Testis (tissue), 5 donors: ENCODE measurements at places on chromosomes 7 and 10. TPM values are rescaled to one million over a fixed set of nuclear protein-coding genes. Genes with fewer than 3 reads are reported as not detected.

- no peak for DNase-seq
Observed at GRCh38 chr10:117143103-117143823, 5.2 kb upstream of the VAX1 start.

DNA sequence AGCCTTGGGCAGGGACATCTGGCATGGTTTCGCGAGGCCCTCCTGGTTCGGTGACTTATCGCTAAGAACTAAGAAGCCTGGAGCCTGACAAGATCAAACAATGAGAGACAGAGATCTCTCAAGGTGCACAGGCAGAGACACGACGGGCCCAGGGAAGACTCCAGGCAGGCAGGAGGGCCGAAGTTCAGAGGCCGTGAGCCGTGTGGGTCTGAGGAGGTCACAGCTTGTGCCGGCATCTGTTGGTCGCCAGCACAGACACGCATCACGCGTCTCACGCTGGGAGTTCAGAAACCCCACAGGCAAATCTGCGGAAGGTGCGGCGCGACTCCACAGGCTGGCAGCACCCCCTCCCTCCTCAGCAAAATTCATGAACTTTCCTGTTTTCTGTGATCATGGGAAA is 314.0 kb downstream of the DNAJB6 start:
- DNase-seq: no peak

GRCh38 chr7:15463801-15464666 is 97.8 kb downstream of the AGMO start:
- no peak for DNase-seq

DNA sequence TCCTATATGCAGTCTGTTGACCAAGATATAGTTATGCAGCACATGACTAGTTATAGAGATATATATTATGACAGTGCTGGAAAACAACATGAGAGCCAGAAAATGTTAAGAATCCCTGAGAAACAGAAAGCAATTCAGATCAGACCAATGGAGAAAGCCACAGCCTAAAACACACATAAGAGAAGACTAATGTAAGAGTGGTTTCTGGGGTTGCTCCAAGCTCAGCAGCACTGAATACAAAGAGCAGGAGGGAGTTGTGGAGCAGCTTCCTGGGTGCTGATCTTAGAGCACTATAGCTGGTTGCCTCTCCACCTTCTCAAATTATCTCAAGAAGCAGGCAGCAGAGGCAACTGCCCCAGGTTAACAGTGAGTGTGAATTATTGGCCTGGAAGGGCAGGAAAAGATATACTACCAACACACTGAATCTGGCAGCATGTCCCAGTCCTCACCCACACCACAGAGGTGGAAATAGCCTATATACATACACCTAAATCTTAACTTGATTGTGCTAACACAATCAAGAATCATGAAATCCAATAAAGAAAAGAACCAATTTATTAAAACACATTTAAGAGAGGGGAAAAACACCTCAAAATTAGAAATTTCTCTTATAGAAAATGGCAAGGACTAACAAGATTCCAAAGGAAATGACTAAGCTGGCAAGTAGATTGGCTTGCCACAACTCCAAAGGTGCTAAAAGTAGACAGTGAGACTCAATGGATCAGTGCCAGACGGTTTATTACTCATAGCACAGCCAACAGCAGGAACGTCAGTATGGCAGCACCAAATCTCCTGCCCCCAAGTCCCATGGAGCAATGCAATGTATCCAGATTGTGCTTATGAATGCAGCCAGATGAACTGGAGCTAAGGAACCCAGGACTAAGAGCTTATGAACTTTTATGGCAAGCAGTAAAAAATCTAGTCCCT is 5.1 kb downstream of the PTTG1IP2 start:
- DNase-seq: no peak

DNA sequence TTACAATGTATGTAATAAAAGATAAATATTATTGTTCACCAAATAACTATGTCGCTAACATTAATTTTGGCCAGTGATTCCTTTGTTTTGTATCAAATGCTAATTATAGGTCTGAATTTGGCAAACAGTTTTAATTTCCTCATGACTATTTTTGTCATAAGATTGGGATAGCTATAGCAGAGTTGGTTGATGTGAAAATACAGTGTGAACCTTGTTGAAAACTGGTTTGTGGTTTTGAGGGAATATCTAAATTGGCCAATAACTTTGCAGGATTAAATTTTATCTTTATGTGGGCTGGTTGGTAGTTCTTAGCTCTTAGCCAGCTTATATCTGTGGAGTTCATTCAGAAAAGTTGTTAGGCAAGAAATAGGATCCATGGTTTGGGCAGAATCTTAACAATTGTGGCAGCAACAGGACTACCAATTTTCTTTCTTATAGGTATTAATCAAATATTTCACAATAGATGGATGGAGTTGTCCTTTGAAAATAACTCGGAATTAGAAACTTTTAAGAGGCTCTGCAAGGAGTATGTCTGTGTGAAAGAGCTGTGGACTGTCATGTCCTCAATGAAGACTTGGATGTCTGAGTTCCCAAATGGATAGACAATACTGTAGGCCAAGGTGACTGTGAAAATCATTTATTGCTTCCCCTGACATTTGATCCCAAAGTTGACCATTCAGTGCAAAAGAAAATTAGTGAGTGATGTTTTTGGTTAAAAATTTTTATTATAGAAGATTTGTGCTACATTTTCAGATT is 73.5 kb downstream of the PRKG1 start:
- DNase-seq: no peak

DNA sequence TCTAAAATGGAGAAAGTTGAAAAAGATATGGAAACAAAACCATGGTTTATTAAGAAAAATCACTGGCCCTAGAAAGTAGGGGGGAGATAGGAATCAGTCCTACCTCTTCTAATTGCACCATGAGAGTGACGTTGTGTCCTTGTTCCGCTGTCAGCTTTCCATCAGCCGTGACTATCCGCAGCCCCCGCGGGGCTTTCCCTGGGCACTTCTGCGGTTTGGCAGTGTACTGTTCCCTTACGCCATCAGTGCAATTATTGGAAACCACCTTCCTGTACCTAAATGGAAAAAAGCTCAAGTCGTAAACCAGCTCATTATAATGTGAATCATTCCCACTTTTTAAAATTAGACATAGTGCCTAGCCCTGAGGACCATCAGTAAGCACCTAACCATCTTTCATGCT is 512.2 kb downstream of the SORCS1 start:
- DNase-seq: no peak

- DNase-seq: no peak
Observed at GRCh38 chr7:46210467-46210866, 289.4 kb upstream of the IGFBP3 start.

DNA sequence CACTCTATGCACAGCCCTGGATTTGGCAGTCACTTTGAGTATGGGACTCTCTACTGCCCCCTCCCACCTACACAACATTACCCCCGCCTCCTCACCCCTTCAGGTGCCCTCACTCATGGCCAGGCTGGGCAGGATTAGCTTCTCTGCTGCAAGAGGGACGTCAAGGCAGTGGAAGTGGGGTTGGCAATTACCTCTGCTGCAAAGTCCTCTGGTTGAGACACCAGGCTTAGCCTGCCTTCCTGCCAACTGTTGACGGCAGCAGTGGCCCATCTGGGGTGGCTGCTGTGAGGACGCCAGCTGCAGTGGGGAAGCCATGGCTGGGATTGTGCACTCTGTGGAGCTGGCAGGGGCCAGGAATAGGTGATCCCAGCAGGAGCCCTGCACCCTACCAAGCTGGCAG is 26.7 kb downstream of the SVIL start:
- DNase-seq: no peak

The HOXA4 gene
- polyA plus RNA-seq: 3.3 TPM

The CFTR gene
- polyA plus RNA-seq: 6.9 TPM
